ENCODE measurements at places on chromosomes 6 and 20.

GRCh38 chr6:149766156-149766769, 16.7 kb downstream of the PCMT1 start:
- no peak for DNase-seq

GRCh38 chr20:22920898-22921297, 114.2 kb upstream of the SSTR4 start:
- no peak for DNase-seq

DNA sequence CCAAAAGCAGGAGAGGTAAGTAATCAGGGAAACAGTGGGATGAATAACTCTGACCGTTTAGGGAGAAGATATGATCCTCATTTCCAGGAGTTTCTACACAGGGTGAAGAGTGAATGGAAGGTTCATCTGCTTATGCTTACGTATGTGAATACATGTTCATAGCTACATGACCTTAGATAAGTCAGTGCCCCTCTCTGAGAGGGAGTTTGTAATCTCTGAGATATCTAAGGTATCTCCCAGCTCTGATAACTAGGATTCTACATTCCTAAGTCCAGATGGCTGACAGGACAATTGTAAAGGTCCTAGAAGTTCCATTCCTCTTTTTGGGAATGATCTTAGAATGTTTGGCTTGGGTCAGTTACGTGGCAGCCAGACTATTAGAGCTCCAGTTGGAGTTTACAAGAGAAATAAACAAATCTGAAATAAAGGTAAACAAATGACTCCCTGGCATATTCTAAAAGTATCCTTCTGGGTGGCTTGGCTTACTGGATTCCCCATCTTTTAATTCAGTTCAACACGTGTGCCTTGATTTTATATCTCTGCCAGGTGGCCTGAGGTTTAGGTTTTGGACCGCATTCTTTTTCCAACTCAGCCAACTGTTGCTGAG, 15.8 kb downstream of the PROCR start:
- DNase-seq, result no peak

DNA sequence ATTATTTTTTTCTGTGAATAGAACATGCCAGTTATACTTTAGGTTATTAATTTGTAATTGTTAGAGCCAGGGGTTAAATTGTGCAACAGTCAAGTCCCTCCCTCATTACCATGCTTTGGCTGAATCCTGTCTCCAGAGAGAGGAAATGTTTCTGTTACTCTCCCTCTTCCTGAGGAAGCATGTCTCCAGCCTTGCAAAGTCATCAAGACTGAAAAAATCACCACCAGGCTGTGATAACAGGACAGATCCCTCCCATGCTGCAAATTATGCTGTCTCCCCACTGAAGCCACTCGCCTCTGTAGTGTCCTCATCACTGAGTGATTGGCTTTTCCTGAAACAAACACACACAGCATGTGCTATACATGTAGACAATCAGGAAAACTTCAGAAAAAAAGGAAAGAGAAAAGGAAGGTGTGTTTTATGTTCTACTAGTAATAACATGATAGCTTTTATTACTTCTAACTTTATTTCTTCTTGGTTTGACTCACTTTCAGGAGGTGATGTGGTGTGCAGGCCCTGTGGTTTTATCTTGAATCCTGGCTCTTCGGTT, 290.0 kb upstream of the JAG1 start:
- DNase-seq, result no peak

GRCh38 chr6:127131772-127132376, 13.4 kb downstream of the RSPO3 start:
- DNase-seq, result no peak

- no peak for DNase-seq
Observed at GRCh38 chr20:51713213-51713598, 55.0 kb downstream of the ATP9A start.

DNA sequence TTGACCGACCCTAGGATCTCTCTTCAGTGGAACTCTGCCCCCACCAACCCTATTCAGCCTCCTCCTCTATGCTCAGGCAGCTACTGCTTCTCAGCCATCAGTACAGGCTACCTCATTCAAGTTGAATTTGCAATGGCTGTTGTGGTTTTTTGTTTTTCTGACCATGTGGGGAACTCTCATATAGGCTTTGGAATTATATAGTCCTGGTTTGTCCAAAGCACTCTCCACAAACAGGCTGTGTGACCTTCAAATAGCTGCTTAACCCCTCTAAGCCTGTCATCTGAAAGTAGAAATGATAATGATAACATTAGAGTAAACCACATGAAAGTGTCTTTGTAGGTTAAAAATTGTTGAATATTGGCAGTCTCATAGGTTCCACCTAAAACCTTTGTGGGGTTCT, 80.3 kb downstream of the UNC5CL start:
- DNase-seq, result no peak

DNA sequence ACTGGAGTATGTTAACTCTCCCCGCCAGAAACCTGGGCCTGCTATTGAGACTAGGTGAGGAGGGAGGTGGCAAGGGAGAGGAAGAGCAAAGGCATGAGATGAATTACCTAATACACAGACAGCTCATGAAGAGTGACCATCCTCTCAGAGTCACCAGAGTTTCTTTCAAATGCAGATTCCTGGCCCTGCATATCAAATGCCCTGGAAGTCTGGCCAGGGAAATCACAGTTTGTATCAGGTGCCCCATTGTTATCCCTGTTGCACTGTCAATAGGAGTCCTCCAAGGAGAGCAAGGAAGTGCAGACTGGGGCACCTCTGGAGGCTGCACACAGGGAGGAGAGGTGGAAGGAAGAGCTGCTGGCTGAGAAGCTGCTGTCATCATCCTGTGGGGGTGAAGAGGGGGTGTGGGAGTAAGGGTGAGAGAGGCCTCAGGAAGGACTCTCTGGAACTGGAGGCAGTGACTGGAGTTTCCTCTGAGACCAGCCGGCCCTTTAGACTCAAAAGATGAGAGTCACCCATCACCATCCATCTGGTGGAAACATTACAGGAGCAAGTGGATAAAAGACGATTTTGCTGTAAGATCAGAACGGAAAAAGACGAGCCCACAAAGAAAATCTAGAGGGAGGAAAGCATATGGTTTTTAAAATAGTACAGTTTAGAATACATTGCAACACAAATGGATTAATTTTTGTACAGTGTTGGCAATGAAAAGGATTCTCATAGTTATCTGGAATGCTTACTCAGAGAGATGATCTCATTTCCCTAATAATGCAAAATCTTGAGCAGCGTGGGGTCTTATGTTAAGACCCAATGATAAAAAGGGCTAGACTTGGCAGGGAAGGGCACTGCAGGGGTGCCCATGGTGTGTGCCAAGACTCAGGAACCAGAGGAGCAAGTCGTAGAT, 268.1 kb downstream of the UST start:
- DNase-seq, result no peak

DNA sequence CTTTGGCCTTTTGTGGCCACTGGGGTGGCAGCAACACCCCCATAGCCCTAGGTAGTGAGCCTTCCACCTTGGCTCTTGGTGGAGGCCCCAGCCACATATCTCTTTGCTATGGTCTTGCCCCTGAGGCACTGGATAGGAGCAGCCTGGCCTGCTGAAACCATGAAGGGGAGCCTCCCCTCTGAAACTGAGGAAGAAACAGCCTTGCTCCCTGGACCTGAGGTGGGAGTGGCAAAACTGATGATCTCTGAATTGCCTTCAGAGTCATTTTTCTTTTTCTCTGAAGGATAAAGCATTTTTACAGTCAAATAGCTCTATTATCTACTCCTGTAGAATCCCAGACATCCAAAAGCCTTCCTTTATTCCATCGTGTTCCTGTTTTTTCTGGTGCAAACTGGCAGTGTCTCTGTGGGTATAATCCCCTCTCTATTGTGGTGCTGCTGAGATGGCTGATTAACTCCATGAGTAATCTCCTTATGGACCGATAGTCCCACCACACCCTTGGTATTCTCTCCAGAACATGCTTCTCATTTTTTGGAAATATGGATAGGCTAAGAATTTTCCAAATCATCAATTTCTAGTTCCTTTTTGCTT, 22.0 kb upstream of the PRSS35 start:
- no peak for DNase-seq

GRCh38 chr6:125717120-125717731, 32.2 kb upstream of the HEY2 start:
- DNase-seq, result no peak

GRCh38 chr20:34377072-34377847, 14.2 kb downstream of the ITCH start:
- no peak for DNase-seq

GRCh38 chr6:13339863-13340630, 11.7 kb upstream of the TBC1D7 start:
- no peak for DNase-seq

- DNase-seq, result no peak
Observed at GRCh38 chr6:166041277-166041676, 126.4 kb downstream of the TBXT start.

DNA sequence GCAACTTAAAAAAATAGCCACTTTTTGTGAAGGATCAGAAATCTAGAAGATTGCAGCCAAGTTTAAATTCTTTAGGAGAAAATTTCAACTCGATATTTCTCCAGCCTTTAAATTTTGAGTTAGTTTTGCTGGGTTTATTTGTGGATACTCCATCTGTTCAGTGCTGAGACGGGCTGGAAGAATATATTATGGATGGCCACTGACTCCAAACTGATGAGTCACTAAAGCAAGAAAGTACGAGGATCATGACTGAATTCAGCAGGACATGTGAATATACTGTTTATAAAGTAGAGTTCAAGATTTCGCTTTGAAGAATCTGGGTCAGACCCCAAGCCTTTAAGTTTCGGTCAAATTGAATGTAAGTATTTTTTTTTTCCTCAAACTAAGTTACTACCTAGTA, 199.5 kb downstream of the ADGRB3 start:
- no peak for DNase-seq

GRCh38 chr6:9699888-9700287, 715.0 kb downstream of the TFAP2A start:
- no peak for DNase-seq

DNA sequence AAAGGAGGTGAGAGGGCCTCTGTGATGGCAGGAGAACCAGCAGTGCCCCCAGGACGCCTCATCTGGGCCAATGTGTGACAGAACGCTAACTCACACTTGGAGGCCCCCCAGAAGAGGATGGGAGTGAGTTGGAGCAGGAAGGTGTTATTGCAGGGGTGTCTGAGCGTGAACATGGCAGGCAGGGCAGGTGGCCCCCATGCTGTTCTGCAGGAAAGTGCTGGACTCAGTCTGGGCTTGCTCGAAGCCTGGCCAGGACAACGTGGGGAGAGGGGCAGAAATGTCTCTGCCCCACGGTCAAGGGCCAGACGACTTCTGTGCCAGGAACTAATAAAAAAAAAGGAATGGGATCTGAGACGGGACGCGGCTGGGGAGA, 931 bp upstream of the EBF4 start:
- no peak for DNase-seq

DNA sequence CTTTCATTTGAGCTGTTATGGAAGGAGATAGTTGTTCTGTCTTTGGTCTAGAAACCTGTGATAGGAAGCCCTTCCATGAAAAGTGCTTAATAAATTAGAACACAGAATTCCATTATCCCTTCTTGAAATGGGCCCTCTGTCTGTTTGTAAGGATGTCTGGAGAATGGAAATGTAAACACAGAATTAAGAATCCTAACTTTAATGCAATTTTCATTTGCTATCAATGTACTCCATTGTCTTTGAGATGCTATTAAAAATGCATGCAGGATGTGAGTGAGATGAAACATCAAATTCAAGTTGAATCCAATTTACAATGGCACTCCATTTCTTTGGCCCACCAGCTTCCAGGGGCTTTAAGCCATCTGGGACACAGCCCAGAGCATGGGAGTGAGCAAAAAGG, 13.9 kb upstream of the AARS2 start:
- DNase-seq, result no peak

DNA sequence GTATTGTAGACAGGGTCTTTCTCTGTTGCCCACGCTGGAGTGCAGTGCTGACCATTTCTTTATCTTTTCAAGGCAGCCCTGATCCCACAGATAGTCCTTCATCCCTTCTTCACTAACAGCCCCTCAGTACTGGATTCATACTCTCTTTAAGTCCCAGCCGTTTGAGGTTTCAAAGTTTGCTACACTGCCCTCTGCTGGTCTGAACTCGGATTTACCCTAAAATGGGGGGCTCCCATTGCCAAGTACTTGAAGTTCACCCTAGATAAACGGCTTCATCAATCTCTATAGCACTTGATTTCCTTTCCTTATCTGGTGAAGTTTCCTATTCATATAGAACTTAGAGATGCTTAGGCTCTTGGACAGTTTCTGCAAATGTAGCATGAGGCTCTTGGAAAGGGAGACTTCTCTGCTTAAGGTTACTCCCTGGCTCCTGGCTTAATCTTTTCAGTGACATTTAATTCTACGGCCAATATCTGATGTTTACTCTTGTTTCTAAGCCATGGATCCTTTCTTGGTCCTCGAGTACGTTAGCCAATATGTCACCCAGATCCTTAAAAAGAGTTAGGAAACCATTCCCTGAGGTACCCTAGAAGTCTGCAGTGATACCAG, 21.4 kb upstream of the PREP start:
- peak; percentile 57 for DNase-seq

DNA sequence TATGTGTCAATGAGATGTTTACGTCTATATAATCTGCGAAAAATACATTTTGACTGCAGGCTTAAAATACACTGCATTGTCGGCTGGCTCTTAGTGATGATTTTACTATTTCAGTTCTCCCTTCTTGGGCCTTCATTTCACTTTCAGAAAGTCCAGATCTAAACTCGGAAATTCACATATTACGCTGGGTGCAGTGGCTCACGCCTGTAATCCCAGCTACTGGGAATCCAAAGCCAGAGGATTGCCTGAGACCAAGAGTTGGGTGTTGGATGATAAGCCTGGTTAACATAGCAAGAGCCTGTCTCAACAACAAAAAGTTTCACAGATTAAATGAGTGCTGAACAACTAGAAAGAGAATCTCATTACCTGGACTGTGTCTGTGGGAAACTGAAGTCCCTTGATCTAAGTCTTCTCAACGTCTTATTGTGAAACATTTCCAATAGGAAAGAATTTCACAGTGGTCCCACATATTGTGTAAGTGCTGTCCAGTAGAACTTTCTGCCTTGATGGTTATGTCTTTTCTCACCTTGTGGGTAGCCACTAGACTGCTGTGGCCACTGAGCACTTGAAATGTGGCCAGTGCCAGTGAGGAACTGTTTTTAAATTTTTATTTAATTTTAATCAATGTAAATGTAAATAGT, 1.9 kb downstream of the GINM1 start:
- no peak for DNase-seq

- no peak for DNase-seq
Observed at GRCh38 chr6:86477500-86478148, 459.7 kb upstream of the HTR1E start.

DNA sequence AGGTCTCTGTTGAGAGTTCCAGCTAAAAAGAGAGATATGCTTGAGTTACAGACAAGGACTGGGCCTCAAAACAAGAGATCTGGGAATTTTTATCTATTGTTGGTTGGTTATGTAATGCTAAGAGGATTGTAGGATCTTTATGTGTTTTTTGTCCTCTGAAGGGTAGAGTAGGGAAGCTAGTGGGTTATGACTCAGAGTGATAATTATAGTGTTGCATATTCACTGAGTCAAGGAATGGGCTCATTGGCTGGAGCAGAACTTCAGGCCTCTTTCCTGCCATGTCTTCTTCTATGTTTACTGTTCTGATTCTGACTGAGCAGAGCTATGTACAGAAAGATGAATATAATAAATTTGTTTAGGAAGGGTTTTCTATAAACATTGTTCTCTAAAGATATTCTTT, 66.1 kb upstream of the NOX3 start:
- no peak for DNase-seq

- no peak for DNase-seq
Observed at GRCh38 chr6:150392452-150393220, 23.8 kb downstream of the IYD start.

- no peak for DNase-seq
Observed at GRCh38 chr20:35091816-35092523, 637 bp downstream of the TRPC4AP start.

Data from activated CD4-positive, alpha-beta T cell treated with anti-CD3 and anti-CD28 coated beads, Interleukin-2, amount 50 U/mL, for 1 hour (primary cell).